ENCODE measurements at places on chromosomes 11 and 22.

DNA sequence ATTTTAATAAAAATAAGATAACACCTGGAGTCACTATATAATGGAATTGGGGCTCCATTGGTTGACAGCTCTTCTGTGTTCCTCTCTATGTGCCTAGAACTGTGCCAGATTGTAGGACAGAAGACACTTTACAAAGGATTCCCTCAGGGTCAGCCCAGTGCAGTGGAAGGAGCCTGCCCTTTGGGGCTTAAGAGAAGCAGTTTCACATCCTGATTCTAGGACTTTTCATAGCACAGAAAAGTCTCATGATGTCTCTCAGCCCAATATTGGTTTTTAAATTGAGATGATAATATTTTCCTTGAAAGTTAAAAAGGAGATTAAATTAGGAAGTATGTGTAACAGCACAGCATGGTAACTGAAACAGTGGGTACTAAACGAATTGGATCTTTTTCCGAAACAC lies 7.1 kb downstream of the PLAAT4 start:
- no peak for DNase-seq

- DNase-seq, result no peak
These were observed 648.7 kb downstream of the KCNA4 start for GRCh38 chr11:29368126-29368525.

DNA sequence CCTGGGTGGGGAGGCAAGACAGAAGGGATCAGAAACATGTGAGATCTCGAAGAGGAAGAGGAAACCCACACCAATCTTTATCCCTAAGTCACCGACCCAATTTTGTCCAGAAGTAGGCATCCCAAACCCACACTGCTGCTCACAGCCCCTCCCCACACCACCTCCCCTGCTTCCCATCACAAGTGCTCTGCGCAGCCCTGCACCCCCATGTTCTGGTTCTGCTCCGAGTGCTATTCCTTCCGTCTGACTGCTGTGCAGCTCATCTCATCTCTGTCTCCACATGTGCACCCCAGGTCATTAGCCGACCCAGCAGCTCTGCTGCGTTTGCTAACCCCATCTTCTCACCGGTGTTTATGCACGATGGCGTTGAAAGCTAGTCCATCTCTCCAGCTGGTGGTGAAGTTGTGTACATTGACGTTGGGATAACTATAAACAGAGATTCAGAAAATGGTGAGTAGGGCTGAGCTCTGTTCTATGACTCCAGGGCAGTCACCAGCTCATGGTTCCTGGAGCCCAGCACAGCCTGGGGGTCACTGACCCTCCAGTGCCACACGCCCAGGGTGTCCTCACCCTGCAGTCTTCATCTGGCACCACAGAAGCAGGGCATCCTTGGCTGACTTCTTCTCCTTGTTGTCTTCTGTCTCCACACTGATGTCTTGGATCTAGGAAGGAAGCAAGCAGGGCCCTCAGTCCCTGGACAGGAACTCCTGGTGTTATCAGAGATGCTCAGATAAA lies 15.1 kb downstream of the SPTBN2 start:
- DNase-seq, result no peak

DNA sequence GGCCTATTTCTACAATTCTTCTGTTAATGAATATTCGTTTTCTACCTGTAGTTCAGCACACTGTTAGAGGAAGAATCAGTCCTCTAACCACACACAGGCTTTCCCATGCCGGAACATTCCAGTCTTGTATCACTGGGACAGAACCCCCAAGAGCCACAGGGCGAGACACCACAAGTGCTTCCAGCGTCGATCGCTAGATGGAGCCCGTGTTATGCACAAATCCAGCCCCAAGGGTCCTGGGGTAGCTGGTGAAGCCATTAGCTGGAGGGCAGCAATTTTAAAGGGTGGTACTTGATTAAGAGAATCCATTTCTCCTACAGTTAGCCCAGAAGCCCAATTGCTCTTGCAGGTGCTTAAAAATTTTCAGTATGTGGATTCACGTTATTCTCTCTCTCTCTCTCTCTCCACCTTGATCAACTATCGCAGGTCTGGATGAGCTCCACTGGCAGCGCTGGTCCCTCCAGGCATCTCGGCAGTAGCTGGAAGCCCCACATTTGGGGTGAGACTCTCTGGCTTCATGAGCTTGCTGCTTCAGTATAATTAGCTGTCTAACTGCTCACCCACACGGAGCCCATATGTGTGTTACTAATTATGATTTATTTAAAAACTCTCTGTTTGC lies 148.2 kb upstream of the SNX19 start:
- no peak for DNase-seq

DNA sequence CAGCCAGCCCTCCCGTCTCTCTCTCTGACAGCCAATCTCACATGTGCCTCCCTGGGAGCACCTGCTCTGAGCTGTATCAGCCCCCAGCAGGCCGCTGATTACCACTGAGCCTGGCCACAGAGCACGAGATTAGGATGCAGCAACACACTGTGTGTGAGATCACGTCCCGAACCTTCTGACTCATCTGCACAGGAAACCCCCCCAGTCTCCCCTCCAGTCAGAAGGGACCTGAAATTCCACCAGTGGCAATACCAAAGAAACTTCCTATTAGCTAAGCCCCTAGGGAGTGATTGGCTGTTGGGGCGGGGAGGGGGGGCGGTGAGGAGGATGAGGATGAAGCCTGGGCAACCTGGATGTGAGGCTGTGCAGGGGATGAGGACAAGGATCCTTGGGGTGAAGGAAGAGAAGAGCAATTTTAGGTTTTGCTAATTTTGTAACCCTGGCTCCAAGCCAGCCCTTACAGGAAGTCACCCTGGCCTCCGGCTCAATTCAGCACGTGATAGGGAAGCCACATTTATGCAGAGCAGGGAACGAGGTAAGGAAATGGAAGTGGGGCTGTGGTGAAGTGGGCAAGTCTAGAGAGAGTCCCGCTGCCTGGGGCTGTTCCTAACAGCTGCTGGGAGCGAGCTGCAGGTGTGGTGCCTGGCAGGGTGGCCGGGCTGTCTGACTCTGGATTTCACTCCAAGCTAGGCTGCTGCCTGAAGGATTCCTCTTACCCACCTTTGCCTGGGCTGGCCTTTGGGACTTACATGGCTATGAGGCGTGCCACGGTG lies 1.9 kb downstream of the SLC43A3 start:
- DNase-seq, result peak; percentile 77

GRCh38 chr11:117977029-117977428 lies 9.2 kb upstream of the IL10RA start:
- DNase-seq, result no peak

- DNase-seq, result no peak
These were observed 148.6 kb downstream of the NXPE2 start for GRCh38 chr11:114826910-114827442.

DNA sequence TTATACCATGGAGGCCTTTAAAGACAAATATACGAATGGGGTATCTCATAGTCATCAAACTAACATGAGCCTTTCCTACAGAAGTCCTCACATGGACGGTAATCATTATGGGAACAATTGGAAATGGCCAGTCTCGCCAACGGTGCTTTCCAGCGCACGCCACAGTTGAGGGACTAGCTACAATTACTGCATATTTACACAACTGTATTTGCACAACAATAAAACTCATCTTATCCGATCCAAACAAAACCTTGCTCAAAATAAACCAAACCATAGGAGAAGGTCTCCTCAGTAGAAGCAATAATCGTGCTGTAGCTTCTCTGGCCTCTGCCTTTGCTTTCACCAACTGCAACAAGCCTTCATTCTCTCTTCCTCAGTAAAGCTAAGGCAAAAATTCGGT lies 5.9 kb downstream of the CADM1 start:
- no peak for DNase-seq

GRCh38 chr11:33857933-33858371 lies 33.9 kb downstream of the LMO2 start:
- DNase-seq, result peak; percentile 38

DNA sequence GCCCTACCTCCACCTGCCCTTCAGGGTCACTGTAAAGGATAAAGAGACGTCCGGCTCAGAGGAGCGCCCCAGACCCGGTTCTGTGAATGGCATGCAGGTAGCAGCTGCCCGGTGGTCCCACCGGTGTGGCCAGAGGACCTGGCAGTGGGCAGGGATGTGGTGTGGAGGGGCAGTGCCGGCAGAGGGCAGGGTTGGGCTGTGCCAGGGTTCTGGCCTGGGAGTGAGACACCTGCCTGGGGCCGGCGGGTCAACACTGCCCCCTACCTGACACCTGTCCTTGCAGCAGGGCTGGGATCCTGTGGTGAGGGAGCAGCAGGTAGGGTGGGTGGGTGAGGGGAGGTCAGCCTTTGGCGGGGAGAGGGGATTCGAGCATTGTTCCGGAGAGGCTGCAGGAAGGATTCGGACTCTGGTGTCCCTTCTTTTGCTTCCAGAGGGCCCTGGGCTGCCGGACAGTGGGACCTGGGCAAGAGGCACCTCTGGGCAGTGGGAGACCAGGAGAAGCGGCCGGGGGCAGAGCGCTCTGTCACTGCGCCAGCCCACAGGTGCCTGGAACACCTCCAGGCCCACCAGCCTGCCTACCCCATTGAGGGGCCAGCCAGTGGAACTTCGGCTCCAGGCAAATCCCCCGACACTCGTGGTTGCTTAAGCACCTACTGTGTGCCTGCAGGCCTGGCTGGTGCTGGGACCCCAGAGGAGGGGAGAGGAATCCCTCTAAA lies 1.6 kb upstream of the PHLDA2 start:
- DNase-seq, result no peak

GRCh38 chr11:105754260-105754659 lies 144.4 kb downstream of the GRIA4 start:
- no peak for DNase-seq

Measured in stimulated activated CD8-positive, alpha-beta memory T cell treated with anti-CD3 and anti-CD28 coated beads, Interleukin-15, amount 100 ng/mL, for 4 hours (primary cell).